ENCODE measurements at places on chromosomes 5 and 9. TPM values are rescaled to one million over a fixed set of nuclear protein-coding genes. Genes with fewer than 3 reads are reported as not detected.

The PCDHA10 gene
- total RNA-seq: 0.29 TPM

The RUFY1 gene
- total RNA-seq: 45.0 TPM

The PRLR gene
- total RNA-seq: 10.3 TPM

The LHX3 gene
- not detected for total RNA-seq

The HACD4 gene
- 0.93 TPM for total RNA-seq

The TOR4A gene
- 45.3 TPM for total RNA-seq

The ROR2 gene
- total RNA-seq: 3.9 TPM

The FOXD1 gene
- total RNA-seq: not detected

The GPR151 gene
- total RNA-seq: not detected

The ZNF883 gene
- 0.55 TPM for total RNA-seq

The DMRTA1 gene
- total RNA-seq: 1.3 TPM

The NPR3 gene
- total RNA-seq: 1.4 TPM

The DBN1 gene
- total RNA-seq: 12.1 TPM

The TXN gene
- 422 TPM for total RNA-seq

DNA sequence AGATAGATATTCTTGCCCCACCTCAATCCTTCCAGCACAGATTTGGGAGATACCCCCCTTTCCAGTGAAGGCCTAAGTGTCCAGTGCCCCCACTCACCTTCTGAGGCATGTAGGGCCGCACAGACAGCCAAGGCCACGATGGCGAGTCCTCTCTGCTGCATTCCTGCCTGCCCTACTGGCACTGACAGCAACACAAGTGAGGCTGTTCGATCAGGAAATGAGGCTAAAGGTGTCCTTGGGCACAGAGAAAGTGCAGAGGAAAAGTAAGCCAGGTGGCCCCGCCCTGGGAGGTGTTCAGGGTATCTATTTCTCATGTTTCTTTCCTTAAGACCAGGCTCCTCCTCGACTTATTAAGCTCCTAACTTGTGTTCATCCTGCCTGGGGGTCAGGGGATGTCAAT, at the start of gene CCL28:
TSS of gene CCL28 (minus strand) at position 236 of the 400 bp plus-strand sequence. CDS start at position 161, 75 bp downstream.
- DNase-seq: peak; percentile 90

DNA sequence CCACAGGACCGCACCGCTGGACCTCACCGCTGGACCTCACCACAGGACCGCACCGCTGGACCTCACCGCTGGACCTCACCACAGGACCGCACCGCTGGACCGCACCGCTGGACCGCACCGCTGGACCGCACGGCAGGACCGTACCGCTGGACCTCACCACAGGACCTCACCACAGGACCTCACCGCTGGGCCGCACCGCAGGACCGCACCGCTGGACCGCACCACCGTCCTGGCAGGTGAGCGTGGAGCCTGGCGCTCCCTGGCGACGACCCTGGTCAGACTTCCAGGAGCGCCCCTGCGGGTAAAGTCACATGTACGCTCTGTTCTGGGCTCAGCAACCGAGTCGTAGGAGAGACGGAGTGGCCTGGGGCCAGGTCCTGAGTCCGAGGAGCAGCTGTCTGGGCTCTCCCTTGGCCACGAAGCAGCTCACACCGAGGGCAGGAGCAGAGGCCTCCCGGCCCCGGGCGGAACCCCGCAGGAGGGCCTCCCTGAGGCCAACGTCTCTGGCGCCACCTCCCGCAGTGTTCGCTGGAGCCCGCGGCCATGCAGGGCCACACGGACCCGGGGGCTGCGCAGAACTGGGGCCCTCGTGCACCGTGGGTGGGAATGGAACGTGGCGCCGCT, 30.5 kb downstream of the MRPL36 start:
- no peak for DNase-seq

- DNase-seq: no peak
Observed at GRCh38 chr5:105617436-105618215, 2053.1 kb downstream of the EFNA5 start.

DNA sequence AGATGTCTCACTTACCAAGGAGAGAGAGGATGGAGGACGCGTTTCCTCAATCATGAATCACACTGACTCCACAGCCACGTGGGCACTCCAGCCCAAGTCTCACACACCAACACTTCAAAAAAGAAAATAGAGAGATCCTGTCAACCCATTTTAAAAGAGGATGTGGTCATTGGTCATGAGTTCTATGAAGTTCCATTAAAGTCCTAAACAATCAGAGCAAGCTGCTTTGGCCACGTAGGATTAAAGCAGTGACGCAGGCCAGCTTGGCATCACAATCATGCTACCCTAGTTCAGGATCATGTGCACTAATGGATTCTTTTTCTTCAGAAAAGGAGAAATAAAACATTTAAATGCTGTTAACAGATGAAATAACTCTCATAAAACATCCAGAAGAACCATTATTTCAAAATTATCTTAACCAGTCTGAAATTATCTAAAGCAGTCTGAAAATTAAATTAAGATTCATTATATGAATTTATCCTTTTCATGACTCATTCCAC, 108.1 kb downstream of the SEMA5A start:
- DNase-seq: no peak

GRCh38 chr5:6188344-6188743, 190.0 kb downstream of the MED10 start:
- DNase-seq: no peak

DNA sequence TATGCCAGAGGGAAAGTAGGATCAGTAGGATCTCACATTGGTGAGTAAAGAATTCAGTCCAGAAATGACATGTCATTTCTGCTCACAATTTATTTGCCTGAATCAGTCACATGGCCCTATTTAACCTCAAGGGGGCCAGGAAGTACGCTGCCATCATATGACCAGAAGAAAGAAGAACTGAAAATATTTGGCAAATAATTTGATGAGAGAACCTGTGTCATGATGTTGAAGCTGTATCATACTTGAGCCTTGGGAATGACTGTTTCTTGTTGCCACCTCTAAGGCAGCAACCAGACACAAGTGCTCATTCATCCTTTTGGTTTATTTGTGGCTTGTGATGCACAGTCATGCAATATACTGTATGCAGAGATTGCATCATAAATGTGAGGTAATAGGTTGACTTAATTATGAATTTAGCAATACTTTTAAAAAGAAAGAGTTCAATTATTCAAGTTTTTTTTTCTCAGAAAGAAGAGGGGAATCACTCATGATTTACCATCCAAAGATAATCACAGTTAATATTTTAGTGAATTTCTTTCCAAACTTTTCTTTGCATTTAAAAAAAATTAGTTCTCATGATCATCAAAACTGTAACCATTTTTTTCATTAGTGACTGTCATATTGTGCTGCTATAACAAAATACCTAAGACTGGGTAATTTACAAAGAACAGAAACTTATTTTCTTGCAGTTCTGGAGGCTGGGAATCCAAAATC, 8.2 kb upstream of the ZFYVE16 start:
- no peak for DNase-seq

DNA sequence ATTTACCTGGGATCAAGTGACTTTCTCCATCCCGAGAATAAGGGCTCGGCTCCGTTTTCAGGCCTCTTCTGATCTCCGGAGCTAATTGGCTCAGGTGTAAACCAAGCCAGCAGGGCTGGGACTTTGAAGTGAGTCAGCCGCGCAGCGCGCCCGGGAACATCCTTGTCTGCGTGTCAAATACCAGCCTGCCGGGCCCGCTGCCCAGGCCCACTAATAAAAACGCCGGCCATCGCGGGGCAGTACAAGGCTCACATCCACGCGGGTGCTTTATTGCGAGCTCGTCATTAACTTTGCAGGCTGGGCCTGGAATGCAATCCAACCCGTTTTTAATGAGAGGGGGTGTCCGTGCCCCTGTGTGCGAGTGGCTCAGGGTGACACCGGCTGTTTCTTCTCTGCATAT, 416.8 kb downstream of the IRX2 start:
- DNase-seq: no peak

DNA sequence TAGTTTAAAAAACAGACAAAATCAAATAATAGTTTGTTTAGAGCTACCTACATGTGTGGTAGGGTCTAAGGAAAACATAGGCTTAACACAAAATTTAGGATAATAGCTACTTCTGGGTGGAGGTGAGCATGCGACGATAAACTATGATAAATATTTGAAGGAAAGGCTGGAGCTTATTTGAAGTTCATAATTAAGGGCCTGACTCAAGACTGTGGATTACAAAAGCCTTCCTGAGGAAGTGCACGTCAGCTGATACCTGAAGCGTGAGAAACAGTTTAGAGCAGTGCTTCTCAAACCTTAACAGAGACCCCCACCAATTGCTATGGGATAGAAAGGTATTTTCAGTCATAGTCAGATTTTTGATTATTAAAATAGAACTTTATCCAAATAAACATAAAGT, 20.4 kb upstream of the UBLCP1 start:
- no peak for DNase-seq

GRCh38 chr5:153352685-153353219, 137.7 kb upstream of the GRIA1 start:
- DNase-seq: no peak

- no peak for DNase-seq
Observed at GRCh38 chr5:75551471-75551870, 39.8 kb downstream of the POLK start.

DNA sequence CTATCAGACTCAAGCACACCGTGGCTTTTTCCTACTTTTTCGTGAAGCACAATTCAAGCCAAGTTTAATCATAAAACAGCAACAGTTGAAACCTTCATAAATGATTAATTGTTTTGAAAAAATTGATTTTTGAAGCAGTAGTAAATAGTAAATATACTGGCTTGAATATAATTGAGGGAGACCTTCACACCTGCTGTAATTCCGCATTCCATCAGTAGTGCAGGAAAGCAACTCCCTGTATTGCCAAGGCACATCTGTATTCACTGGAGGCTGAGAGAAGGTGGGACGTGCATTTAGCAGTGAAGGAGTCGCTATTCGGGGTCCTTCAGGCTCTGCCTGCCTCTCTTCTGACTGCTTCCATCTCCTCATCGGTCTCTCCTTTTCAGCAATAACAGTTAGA, 203.8 kb downstream of the ZSWIM6 start:
- no peak for DNase-seq

GRCh38 chr5:169980418-169981053, at the start of gene INSYN2B:
TSS of gene INSYN2B (minus strand) at chr5:169980495. CDS start at chr5:169883898, 96,597 bp downstream.
- DNase-seq: peak; percentile 26

DNA sequence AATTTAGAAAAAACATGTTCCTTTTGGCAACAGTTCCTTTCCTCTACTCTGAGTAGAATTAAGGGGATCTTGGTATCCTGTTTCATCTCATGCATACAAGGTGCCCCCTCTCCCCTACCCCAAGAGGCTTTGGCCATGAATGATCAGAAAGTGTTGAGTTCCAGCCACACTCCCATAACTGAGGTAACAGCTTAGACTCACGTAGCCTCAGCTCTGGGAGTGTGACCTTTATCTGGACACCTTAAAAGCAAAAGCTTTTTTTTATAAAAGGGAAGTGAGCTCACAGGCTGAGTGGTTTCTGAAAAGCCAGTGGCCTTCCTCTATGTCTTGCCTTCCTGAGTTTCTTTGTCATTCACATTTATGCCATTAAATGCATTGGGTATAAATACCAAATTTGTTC, 900 bp upstream of the HAVCR2 start:
- no peak for DNase-seq

DNA sequence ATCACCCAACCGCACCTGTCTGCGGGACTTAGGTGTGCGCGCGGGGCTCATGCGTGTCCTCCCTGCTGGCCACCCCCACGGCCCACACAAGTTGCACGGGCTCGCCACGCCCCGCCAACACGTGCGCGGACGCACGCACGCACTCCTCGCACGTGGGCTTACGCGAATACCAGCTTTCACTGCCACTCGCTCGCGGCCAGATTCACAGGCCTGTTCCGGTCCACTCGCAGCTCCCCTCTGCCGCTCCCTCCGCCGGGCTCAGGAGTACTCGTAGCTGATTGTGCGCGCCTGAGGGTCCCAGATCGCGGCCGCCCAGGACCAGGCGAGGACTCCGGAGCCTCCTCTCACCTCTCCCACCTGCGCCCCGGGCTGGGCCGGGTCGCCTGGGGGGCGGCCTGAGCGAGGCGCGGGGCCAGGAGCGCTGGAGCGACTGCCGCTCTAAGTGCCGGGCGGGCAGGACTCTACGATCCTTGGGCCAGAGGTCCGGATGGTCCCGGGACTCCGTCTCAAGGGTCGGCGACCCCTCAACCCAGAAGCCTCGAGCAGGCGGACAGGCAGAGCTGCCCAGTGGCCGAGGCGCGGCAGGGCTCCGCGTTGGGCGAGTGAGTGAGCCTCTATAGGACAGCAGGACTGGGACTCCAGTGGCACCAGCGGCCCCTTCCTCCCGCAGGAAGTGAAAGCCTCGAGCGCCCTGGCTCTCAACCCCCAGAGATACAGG, 3.4 kb downstream of the PCDHGC5 start:
- DNase-seq: no peak

DNA sequence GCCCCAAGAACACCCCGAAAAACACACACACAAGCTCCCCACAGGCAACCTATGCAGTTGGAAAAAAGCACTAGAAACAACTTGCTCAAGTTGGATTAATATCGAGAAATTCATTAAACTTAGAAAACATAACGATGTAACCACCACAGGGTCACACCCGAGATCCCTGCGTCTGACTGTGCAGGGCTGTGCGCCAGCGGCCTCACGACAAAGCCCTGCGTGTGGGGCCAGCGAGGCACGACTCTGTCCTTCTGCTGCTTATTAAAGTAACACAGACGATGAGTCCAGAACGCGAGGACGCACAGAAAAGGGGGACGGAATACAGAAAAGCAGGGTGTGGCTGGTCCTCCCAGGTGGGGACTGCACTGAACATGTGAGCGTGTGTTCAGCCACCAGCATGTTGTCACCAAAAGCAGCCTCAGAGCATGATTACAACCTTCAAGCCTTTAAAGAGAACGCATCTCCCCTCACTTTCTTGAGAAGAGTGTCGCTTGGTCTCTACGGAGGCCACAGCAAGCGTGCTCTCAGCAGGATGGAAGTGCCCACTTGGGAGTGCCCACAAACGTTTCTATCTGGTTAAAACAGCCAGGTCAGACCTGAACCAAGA, 14.4 kb downstream of the SLC12A7 start:
- no peak for DNase-seq

- no peak for DNase-seq
Observed at GRCh38 chr5:131709043-131709442, 74.0 kb upstream of the RAPGEF6 start.

DNA sequence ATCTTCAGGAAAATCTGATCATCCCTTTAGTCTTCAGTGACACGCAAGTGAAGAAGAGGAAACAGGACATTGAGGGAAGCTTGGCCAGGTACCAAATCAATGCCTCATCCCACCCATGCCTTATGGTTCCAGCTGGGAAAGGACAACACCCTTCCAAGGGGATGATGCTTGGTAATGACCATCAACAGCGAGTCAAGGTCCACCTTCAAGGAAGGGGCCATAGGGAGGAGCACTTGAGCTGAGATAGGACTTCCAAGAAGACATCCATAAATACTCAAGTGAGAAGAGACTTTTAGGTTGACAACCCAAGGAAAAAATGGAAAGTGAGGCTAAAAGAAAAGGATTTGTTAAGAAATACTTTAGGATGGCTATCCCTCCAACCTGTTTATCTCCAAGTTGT, 27.1 kb upstream of the GAS1 start:
- no peak for DNase-seq

GRCh38 chr9:111691672-111692329, 30.4 kb downstream of the GNG10 start:
- DNase-seq: no peak

DNA sequence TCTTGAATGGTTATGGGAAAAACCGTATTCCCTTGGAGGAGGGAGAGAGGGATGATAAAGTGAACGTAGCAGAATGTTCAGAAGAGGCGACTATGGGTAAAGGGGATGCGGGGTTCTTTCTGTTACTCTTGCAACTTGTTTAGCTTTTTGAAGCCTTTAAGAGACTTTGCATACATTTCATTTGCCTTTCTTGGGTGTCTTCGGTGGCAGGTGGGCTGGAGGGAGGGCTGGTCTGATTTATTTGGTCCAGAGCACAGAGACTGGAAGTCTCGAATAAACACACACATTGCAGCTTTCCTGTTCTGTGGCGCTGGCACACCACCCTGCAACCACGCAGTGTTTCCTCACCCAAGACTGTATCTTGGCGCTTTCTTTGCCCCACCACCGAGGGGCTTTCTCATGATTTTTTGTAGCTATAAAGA, 23.2 kb downstream of the TTF1 start:
- DNase-seq: no peak

Data from mucosa of descending colon (tissue), 3 donors.